ENCODE measurements at places on chromosomes 11 and 22. TPM values are rescaled to one million over a fixed set of nuclear protein-coding genes. Genes with fewer than 3 reads are reported as not detected.

CECR2 gene
- total RNA-seq = 1.0 TPM

TCN1 gene
- total RNA-seq = 2.2 TPM

MN1 gene
- total RNA-seq = 0.24 TPM

SCGB1A1 gene
- not detected for total RNA-seq

LRRN4CL gene
- 0.21 TPM for total RNA-seq

NFAM1 gene
- total RNA-seq = not detected

STK33 gene
- total RNA-seq = not detected

UBQLN3 gene
- not detected for total RNA-seq

PRODH gene
- 0.58 TPM for total RNA-seq

ZNF280A gene
- not detected for total RNA-seq

Data from A375 (cell line).